Glutamatergic neuron (in vitro differentiated cells): ENCODE measurements at places on chromosomes 12 and 14.

- H3K36me3 ChIP-seq = no peaks in the 10 kb centered on the region
- no peak overlapping the region for H3K27ac ChIP-seq
- no peaks in the 10 kb centered on the region for H3K27me3 ChIP-seq
- peaks cover 5% of the 10 kb centered on the region for H3K4me1 ChIP-seq
Measured at GRCh38 chr12:118637767-118638370, 261.5 kb downstream of the SUDS3 start.

GRCh38 chr12:89368391-89368790 is 16.1 kb upstream of the DUSP6 start:
- H3K27ac ChIP-seq = no peak overlapping the region
- no peaks in the 10 kb centered on the region for H3K27me3 ChIP-seq
- H3K36me3 ChIP-seq = no peaks in the 10 kb centered on the region
- H3K4me1 ChIP-seq = peaks cover 24% of the 10 kb centered on the region

- peak overlapping the region; percentile 99 for H3K4me3 ChIP-seq
- H3K36me3 ChIP-seq = no peaks in the 10 kb centered on the region
- peaks cover 10% of the 10 kb centered on the region for H3K27me3 ChIP-seq
Measured at GRCh38 chr12:31326736-31327659, 1.0 kb upstream of the SINHCAF start.

DNA sequence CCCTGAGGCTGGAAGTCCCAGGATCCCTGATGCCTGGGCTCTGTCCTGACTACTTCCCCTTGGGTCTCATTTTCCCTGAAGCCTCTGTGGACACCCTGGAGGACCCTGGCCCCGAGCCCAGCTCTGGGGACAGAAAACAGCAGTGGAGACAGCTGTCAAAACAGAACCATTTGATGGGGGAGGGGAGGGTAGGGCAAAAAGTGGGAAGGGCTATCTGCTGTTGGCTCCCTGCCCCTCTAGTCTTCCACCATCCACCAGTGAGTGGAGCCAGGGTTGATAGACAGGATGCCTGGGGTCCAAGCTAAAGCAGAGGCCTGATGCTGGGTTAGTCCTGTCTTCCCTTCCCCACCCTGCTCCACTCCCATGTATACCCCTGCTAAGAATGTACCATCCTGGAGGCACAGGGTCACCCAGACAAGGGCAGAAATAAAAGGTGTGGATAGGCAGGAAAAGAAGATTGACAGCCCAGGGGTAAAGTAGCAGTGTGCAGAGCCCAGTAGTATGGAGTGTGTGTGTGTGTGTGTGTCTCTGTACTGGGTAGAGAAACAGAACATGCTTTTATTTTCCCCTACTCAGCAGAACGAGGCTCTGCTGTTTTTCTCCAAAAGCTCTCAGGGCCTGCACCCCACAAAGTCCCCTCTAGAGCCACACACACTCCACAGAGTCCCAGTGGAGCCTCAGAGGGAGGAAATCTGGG is 9.8 kb downstream of the ZNF385A start:
- no peaks in the 10 kb centered on the region for H3K36me3 ChIP-seq
- H3K27ac ChIP-seq = no peak overlapping the region
- no peak overlapping the region for H3K4me3 ChIP-seq
- no peak for DNase-seq

DNA sequence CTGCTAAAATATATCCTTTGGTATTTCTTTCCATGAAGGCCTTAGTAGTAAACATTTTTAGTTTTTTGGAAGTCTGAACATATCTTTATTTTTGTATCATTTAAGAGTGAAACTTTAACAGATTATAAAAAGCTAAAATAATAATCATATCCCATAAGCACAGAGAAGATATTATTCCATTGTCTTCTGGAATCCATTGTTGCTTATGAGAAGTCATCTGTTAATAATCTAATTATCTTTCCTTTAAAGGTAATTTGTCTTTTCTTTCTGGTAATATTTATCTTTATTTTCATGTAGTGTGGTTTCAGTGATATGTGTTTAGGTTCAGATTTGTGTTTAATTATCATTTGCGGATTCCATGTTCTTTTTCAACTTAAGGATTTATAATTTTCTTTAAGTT is 261.7 kb downstream of the MSRB3 start:
- H3K27ac ChIP-seq = no peak overlapping the region
- H3K36me3 ChIP-seq = peaks cover 4% of the 10 kb centered on the region
- H3K4me3 ChIP-seq = no peak overlapping the region
- no peak for DNase-seq
- no peaks in the 10 kb centered on the region for H3K27me3 ChIP-seq

- no peaks in the 10 kb centered on the region for H3K27me3 ChIP-seq
- H3K36me3 ChIP-seq = no peaks in the 10 kb centered on the region
- no peak for DNase-seq
Measured at GRCh38 chr12:128909653-128910052, 56.4 kb downstream of the GLT1D1 start.

- H3K4me1 ChIP-seq = peaks cover 3% of the 10 kb centered on the region
- peak overlapping the region; percentile 99 for H3K4me3 ChIP-seq
- no peaks in the 10 kb centered on the region for H3K36me3 ChIP-seq
- H3K27me3 ChIP-seq = peaks cover 6% of the 10 kb centered on the region
Measured at GRCh38 chr12:120444676-120445075, 1.5 kb downstream of the TRIAP1 start.

DNA sequence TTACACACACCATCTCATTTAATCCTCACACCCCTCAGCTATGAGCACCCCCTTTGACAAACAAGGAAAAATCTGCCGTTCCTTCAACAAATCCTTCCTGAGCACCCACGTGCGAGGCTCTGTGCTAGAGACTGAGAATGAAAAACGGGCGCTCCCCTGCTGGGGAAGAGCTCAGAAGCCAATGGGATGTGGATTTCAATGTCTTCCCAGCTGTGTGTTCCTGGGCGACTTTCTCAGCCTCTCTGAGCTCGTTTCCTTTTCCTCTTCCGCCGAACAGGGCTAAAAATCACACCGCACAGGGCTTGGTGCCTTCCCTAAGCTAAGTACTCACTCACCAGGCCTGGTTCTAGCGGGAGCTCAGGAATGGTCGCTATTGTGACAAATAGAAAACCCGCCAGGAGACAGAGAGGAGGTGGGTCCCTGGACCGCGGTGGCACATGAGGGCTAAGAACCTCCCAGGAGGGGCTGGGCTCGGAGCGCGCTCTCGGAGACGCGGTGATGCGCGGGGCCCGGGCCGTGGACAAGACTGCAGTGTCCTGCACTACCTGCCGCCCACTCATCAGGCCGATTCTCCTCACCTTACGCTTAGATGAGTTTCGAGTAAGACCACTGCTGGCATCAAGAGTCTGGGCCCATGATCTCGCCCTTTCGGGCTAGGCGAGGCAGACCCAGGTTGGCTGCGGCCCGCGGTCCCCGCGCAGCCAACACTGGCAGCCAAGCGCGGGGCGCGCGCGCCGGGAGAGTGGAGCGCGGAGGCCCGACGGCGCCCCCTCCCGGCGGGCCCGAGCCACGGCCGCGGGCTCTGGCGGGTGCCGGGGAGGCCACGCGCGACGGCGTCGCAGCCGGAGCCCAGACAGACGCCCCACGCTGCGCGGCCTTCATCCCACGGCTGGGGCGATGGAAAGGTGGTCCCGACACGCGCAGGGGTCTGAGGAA is 17.0 kb downstream of the ZDHHC22 start:
- DNase-seq = peak; percentile 65
- peaks cover 46% of the 10 kb centered on the region for H3K4me1 ChIP-seq
- H3K27me3 ChIP-seq = peaks cover 2% of the 10 kb centered on the region
- peak overlapping the region; percentile 63 for H3K4me3 ChIP-seq

DNA sequence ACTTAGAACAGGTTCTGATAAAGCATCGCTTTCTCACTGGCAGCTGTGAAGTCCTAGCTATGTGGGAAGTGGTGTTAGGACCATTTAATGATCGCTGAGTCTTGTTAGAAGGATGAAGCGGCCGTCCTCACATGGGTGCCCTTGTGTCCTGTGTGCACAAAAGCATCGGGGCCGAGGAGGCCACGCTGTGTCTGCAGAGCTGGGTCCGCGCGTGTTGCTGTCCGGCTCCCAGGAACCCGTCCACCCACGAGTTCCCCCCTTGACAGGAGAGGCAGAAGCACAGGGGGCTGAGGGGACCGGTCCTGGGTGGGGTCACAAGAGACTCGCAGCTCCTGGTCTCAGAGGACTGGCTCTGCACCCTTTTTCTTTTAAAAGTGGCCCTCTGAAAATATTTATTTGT is 90.4 kb downstream of the ADGRD1 start:
- no peaks in the 10 kb centered on the region for H3K36me3 ChIP-seq
- no peak for DNase-seq
- H3K4me1 ChIP-seq = peaks cover 3% of the 10 kb centered on the region
- H3K4me3 ChIP-seq = no peak overlapping the region
- H3K27ac ChIP-seq = no peak overlapping the region

GRCh38 chr14:31947680-31948595 is 129.2 kb upstream of the ARHGAP5 start:
- no peaks in the 10 kb centered on the region for H3K36me3 ChIP-seq
- H3K27ac ChIP-seq = no peak overlapping the region
- peaks cover 49% of the 10 kb centered on the region for H3K4me1 ChIP-seq
- DNase-seq = no peak
- no peak overlapping the region for H3K4me3 ChIP-seq

- no peak overlapping the region for H3K27ac ChIP-seq
- H3K4me1 ChIP-seq = no peaks in the 10 kb centered on the region
- no peaks in the 10 kb centered on the region for H3K36me3 ChIP-seq
- no peak overlapping the region for H3K4me3 ChIP-seq
Measured at GRCh38 chr12:39239490-39240486, 203.1 kb downstream of the KIF21A start.

GRCh38 chr14:70268760-70269159 is 80.0 kb upstream of the SLC8A3 start:
- H3K4me1 ChIP-seq = peaks cover 4% of the 10 kb centered on the region
- no peaks in the 10 kb centered on the region for H3K36me3 ChIP-seq
- DNase-seq = no peak
- H3K27ac ChIP-seq = no peak overlapping the region
- no peak overlapping the region for H3K4me3 ChIP-seq
- H3K27me3 ChIP-seq = peaks cover 2% of the 10 kb centered on the region

DNA sequence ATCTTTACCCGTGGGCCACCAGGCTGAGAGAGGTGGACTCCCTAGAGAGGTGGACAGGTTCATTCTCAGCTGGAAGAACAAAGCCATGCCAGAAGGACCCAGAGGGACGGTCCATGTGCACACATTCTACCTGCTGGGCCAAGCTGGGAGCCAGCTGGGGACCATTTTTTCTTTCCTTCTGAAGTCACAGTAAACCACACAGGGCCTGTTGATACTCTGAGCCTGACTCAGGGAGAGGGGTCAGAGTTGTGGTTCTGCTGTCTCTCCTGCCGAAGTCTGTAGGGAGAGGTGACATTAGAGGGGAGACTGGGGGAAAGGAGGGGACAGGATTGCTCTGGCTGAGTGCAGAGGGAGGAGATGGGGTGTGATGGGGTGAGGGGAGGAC is 148.6 kb downstream of the TSPAN9 start:
- peak; percentile 49 for DNase-seq
- peaks cover 46% of the 10 kb centered on the region for H3K4me1 ChIP-seq

DNA sequence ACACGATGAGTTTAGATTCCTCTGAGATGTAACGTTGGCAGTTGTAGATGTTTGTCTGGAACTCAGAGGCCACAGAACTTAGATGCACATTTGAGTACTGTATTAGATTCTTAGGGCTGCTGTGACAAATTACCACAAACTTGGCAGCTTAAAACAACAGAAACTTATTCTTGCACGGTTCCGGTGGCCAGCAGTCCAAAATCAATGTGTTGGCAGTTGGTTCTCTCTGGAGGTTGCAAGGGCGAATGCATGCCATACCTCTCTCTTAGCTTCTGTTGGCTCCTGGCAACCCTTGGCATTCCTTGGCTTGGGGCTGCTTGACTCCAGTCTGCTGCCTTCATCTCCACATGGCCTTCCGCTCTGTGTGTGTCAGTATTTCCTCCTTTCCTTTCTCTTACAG is 118.9 kb downstream of the C12orf75 start:
- no peaks in the 10 kb centered on the region for H3K4me1 ChIP-seq
- no peak overlapping the region for H3K27ac ChIP-seq
- H3K36me3 ChIP-seq = no peaks in the 10 kb centered on the region
- H3K4me3 ChIP-seq = no peak overlapping the region
- DNase-seq = no peak

- no peaks in the 10 kb centered on the region for H3K36me3 ChIP-seq
- no peaks in the 10 kb centered on the region for H3K4me1 ChIP-seq
- H3K27me3 ChIP-seq = no peaks in the 10 kb centered on the region
- H3K4me3 ChIP-seq = no peak overlapping the region
Measured at GRCh38 chr14:36085861-36086260, 90.7 kb downstream of the PTCSC3 start.

GRCh38 chr14:99327458-99328250 is 55.7 kb upstream of the BCL11B start:
- no peak overlapping the region for H3K27ac ChIP-seq
- no peak for DNase-seq
- no peak overlapping the region for H3K4me3 ChIP-seq
- peaks cover 2% of the 10 kb centered on the region for H3K27me3 ChIP-seq
- H3K36me3 ChIP-seq = no peaks in the 10 kb centered on the region

DNA sequence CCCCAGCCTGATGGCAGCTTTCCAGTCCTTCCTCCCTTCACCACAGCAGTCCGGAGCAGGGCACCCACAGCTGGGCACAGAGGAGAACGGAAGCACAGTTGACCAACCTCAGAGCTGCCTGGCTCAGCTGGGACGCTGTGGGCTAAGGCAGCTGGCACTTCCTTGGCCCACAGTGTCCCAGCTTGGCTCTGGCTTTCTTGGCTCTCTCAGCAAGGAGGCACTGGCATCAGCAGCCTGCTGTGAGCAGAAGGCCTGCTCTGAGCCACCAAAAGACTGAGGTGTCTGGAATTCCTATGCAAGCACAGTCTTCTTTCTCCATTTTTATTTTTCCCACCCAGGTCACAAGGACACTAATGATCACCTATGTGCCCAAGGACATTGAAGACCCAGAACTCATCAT is 32.6 kb downstream of the NGB start:
- H3K27ac ChIP-seq = no peak overlapping the region
- H3K27me3 ChIP-seq = peaks cover 8% of the 10 kb centered on the region
- peaks cover 7% of the 10 kb centered on the region for H3K4me1 ChIP-seq
- no peak overlapping the region for H3K4me3 ChIP-seq

- DNase-seq = no peak
- H3K27me3 ChIP-seq = peaks cover 7% of the 10 kb centered on the region
- no peak overlapping the region for H3K27ac ChIP-seq
- H3K36me3 ChIP-seq = peaks cover 9% of the 10 kb centered on the region
- H3K4me3 ChIP-seq = no peak overlapping the region
Measured at GRCh38 chr14:23648764-23649460, 12.7 kb downstream of the DHRS2 start.

DNA sequence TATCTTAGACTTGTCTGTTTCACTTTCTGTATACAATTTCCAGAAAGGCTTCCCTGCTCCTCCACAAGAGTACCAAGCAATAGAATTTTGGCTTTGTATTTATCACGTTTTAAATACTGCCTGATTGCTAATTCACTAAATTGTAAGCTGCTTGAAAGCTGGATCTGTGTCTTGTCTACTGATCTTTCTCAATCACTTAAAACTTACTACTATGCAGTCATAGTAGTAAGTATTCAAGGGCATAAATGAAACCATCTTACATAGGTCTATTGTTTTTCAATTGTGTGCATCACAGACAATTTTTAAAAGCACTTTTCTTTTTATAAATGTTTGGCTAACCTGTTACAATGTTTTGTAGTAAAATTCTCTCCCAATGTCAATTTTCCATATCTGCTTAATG is 1.2 kb upstream of the GLIPR1L2 start:
- H3K27me3 ChIP-seq = no peaks in the 10 kb centered on the region
- DNase-seq = no peak
- H3K4me3 ChIP-seq = peak overlapping the region; percentile 45
- H3K4me1 ChIP-seq = peaks cover 9% of the 10 kb centered on the region
- no peaks in the 10 kb centered on the region for H3K36me3 ChIP-seq
- H3K27ac ChIP-seq = no peak overlapping the region
